HS-5 (cell line): ENCODE measurements at places on chromosomes 16 and 17.

- no peak for DNase-seq
Observed at GRCh38 chr17:28372945-28373274, 1.4 kb downstream of the SARM1 start.

DNA sequence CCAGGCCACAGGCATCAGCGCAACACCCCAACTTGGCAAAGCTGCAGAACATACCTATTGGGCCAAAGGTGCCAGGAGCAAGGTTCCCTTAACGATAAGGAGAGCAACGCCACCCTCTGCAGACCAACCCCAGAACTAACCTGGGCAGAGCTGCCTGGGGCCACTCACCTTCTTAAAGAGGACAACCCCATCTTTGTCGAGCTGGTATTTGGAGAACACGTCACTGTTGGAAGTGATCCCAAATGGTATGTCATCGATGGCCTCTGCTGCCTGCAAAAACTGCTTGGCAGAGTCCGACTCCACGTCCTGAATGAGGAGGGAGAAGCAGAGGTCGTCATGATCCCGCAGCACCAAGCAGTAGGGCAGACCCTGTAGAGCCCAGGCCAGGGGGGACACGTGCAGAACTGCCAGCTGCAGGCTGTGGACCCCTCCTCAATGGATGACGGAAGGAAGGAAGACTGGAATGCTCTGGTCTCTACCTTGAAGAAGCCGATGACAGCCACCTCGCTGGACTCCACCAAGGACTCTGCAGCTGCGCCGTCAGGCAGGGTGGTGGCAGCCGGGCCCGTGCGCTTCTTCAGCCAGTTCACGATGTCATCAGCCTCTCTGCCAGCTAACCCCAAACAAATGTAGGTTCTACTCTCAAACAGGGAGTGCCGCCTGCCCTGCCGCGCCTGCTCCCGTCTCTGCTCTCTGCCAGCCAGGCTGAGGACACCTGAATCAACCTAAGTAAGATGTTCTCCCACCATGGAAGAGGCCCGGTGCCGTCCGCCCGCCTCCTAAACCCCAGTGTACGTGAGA, 5.2 kb downstream of the P4HB start:
- no peak for DNase-seq

DNA sequence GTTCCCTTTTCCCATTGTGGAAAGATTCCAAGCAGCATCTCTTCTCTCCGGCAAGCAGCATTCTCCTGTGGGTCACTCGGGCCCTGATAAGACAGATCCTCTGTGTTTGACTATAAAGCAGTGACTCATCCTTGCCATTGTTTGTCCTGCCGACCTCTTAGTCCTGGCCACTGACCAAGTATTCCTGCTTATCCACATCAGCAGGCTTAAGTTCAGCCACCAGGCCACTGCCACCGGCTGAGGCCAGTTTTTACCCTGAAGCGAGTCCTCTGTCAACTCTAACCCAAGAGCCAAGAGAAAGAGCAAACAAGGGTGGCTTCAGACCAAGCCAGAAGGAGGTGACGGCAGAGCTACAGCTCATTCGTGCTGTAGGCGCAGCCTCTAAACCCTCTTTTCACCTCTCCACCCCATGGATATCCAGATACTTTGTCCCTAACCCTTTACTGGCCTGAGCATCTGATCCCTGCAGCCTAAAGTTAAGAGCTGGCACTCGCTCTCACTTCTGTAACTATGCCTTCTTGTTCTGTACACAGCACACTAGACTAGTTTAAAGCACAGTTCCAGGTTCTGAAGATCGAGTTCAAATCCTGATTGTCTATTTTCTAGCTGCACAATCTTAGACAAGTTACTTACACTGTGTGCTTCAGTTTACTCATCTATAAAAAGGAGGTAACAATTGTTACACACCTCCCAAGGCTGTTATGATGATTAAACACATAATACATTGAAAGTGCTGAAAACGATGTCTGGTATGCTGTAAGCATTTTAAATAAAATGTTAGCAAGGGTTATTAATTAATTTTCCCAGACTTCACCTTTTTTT, 31.0 kb downstream of the SOX9 start:
- DNase-seq, result peak; percentile 67

DNA sequence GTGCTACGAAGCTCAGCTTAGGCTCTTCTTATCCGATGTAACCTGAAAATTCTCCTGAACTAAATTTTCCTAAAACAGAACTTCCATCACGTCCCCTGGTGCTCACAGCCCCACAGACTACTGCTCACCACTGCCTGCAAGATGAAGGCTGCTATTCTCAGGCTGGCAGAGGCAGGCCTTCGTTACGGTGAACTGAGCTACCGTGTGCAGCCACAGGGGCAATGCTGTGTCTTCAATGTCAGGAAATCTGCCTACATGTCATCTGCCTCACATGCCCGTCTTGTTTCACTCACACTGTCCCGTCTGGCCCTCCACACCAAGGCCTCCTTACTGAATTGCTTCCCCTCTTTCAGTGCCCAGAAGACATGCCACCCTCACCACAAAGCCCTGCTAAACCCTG, 15.9 kb downstream of the EMC8 start:
- no peak for DNase-seq

DNA sequence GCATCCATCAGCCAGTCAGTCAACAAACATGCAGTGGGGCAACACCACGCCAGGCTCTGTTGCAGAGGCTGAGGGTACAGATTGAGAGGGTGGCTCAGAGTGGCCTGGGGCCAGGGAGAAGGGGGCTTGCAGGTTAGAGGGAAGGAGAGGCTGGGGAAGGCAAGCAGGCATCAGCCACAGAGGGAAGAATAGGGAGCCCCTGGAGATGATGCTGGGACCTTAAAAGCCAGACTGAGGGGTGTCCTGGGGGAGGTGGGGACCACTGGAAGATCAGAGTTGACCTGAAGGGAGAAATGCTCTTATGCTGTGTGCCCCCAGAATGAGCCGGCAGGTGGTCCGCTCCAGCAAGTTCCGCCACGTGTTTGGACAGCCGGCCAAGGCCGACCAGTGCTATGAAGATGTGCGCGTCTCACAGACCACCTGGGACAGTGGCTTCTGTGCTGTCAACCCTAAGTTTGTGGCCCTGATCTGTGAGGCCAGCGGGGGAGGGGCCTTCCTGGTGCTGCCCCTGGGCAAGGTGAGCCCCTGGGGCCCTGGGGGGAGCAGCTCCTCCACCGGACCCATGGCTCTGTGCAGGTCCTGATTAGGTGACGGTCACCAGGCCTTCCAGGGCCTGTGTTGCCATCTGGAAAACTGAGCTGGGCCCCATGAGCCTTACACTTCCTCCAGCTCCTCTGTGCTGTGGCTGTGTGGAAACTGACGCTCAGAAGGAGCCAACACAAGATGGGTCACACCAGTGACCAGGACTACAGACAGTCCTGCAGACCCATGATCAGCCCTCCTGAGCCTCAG, 1.7 kb downstream of the CORO1A start:
- DNase-seq, result no peak

DNA sequence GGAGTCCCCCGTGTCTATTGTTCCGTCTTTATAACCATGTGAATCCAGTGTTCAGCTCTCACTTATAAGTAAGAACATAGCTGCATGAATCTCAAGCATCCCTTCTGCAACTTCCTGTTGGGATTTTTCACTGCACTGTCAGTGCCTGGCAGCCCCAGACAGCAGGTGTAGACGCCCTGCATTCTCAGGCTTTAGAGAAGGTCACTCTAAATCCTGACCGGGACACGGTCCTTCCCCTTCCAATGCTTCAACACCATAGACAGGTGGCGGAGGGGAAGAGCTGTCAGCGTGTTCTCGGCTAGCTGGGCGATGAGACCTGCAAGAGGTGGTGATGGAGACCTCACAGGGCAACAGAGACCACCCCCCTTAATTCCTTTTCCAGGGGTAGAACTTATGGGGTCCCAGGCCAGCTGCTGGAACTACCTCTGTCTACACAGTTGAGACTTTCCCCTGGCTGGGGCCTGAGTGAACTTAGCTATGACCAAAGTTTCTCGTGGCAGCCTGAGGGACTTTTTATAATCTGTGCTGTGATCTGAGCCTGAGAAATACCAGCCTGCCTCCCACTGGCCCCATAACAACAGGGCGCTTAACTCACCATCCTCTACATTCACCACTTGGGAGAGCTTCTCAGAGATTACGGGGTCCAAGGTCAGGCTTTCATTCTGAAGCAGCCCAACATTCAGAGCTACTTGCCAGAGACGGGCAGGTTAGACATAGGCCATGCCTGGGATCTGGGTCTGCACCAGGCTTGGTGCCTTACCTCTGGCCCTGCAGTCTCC, 143.2 kb upstream of the TNRC6C start:
- DNase-seq, result no peak

DNA sequence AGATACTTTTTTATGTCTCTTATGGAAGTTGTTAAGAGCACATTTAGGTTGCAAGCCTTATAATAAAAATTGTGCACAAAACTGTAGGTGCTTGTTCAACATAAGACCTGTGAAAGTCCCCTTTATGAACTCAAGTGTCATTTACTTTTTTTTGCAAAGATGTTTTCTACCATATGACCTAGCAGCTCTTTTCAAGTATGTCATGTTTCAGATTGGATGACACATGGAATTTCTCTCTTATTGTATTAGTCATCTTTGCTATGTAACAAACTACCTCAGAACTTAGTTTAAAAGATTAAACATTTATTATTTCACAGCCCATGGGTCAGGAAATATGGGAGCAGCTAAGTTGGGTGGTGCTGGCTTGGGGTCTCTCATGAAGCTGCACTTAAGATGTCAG, 57.9 kb downstream of the PHKB start:
- no peak for DNase-seq

GRCh38 chr17:3753624-3754023, 29.9 kb downstream of the HASPIN start:
- DNase-seq, result no peak

DNA sequence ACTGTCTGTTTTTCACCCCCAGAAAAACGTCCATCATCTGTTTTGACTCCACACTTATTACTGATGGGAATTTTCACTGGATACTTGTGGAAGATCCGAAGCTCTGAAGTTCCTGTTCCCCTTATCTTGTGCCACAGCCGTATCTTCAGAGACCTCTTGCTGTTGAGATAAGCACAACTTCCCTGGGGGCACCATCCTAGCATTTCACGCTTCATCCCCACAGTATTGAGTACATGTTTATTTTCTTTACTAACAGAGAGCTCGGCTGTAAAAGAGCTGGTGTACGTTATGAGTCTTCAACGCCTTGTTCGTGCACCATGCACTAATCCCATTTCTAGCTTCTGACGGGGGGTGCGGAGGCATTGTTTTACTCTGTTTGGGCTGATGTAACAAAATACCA, 813.6 kb upstream of the EEF2KMT start:
- DNase-seq, result no peak
